ENCODE measurements at places on chromosomes 2 and 18.
A peak's percentile ranks its signal among the peaks of the same experiment; 100 is the strongest.

DNA sequence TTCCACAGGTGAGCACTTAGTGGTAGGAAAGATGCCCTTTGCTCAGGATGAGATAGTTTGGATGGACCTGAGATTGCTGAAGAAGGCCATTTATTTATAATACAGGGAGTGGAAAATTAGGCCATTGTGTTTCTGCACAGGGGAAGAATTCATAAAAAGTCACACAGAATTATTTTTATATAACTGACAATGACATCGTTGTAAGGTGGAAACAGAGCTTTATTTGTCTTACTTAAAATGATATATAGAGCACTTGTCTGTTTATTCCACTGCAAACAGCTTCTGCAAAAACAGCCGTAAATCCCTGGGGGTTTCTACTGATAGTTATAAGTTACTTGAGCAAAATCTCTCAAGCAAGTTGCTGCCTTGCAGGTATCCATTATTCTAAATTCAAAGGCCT lies 158.1 kb upstream of the ZNF521 start:
- DNase-seq, result no peak

- no peak for DNase-seq
Observed at GRCh38 chr2:101291973-101292372, 16.5 kb downstream of the RNF149 start.

GRCh38 chr2:216392018-216392562 lies 19.8 kb upstream of the MARCHF4 start:
- no peak for DNase-seq

DNA sequence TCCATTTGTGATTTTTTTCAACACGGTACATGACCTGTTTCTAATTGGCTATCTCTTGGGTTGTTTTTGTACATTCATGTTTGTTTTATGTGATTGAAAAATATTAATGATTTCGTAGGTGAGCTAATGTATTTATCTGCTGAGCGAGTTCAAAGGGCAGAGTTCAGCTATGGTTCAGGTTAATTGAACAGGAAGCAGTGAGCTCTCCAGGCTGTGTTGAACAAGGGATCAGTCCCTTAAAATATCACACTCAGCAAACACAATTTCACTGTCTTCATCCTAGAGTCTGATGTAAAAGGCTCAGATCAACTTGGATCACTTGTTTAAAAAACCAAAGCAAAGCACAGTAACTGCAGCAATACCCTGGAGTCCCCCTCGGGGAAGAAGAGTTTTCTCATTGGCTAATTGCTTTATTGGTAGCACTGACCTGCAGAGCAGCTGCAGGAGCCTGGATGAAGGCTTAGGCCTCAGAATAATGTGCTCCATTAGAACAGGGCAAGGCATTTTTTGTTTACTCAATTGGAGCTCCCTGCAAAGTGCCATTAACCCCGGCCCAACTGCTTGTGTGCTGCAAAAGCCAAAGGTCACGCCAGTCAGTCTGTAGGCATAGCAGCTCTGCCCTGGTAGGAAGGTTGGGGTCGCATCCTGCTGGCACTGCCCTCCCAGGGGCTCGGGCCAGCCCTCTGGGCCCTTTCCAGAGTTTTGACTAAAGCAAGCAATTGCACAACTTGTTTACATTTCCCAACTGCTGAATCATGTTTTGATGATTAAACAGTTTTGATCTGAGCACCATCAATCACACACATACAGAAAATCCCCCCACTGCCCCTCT lies 10.5 kb downstream of the ONECUT2 start:
- no peak for DNase-seq

DNA sequence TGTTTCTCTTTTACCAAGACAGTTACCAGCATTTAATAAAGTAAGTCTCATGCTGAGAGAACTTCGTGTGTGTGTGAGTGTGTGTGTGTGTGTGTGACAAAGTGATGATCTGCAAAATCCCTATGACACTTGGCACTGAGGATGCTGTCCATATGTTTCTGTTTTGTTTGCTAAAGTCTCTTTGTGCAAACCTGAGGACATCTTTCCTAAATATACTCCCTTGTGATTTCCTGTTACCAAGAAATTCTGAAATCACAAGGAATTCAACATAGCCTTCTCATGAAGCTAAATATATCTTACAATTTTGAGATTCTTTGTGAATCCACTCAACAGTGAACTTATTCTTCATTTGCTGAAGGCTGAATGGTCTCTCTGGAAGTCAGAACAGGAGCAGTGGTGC lies 1359.7 kb upstream of the NRXN1 start:
- DNase-seq, result no peak

- no peak for DNase-seq
Observed at GRCh38 chr18:30192216-30192615, 850.3 kb downstream of the DSC3 start.

- no peak for DNase-seq
Observed at GRCh38 chr2:197615016-197615652, 60.3 kb downstream of the RFTN2 start.

DNA sequence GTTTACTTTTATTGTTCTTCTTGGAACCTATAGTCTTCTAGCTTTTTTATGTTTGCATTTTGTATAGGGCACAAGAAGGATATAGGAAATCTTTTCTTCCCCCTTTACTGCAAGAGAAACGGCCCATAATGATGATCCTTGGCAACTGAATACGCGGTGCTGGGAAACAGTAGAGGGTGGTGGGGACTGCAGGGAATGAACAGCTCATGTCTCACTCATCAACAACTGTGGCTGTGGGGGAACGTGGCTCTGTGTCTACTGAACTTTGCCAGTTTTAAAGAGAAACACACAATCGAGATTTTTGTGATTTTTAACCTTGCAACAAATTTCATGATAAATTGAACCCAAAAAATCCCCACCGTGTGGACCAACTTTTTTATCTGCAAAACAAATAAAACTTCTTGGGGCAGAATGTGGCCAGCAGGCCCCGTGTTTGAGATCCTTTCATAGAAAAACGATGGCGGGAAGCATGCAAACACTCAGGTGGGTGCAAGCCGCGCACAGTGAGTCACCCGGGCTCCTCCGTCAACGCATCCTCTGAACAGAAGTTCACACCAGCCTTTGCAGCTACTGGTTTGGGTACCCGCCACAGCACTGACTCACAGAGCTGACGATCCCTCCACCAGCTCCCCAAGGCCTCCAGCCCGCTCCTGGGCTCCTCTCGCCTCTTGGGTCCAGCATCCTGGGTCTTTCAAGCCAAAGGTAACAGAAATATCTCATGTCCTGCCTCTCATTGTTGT lies 149.3 kb downstream of the COL6A3 start:
- DNase-seq, result peak; percentile 87

DNA sequence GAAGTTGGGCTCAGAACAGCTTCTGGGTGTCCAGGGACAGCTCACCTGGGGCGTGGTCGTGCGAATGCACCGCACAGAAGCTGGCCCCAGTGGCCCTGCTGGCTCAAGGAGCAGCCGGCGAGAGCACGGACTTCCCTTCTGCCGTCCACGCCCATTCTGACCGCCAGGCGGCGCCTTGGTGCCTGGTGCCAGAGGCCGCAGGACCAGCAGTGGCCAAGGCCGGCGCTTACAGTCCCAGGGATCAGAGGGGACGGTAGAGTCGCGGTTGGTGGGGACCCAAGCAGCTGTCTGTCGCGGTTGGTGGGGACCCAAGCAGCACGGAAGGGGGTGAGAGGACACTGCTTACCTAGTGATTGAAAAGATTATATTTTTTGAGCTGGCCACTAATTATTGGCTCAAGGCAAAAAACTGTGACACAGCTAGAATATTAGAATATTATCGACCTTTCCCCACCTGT lies 25.7 kb downstream of the NPPC start:
- peak; percentile 82 for DNase-seq

DNA sequence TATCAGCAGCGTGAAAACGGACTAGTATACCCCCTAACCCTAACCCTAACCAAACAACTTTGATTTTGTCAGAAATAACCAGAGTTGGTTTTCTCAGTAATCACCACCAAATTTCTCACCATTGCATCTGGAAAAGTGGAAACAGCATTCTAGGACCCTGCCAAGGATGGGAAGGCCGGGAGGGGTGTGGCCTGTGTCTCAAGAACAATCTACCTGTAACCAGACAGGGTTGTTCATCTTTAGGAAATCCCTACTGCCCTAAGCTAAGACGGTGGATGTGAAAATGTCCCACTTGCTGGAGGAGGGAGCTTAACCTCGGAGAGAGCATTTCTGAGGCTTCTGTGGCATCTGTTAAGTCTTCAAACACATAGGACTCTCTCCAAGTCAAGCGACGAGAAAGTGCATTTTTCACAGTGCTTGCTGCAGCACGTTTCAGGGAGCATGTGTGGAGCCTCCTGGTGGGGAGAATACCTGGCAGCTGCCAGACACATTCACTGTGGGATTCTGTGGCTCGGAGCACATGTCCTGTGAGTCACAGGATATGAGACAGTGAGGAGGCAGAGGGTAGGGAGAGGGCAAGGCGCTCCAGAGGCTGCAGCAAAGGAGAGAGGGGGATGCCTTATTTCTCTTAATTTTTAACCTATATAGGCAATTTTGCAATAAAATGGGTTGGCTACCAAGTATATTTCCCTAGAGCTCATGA lies 207.5 kb downstream of the SPP2 start:
- DNase-seq, result peak; percentile 98

Data from foreskin fibroblast (primary cell).